Right hindlimb (tissue), 1 donor: ENCODE measurements at places on chromosomes 1 and 21.

- no peak for DNase-seq
These were observed 107.9 kb downstream of the LMO4 start for GRCh38 chr1:87436534-87436933.

GRCh38 chr1:39575191-39576015, 1.2 kb downstream of the PABPC4 start:
- DNase-seq: peak; percentile 65

DNA sequence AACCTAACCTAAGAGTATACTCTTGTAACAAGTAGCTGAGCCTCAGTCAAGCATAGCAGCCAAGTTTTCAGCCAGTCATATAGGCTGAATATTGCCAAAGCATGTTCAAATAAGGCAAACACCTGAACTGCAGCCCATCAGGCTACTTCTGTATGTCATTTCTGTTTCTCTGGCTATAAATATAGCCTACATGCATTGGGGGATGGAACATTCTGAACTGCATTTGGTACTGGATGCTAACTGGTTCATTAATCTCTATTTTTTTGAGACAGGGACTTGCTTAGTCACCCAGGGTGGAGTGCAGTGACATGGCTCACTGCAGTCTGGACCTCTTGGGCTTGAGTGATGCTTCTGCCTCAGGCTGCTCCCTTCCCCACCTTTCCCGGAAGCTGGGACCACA, 37.3 kb downstream of the MAST2 start:
- no peak for DNase-seq

DNA sequence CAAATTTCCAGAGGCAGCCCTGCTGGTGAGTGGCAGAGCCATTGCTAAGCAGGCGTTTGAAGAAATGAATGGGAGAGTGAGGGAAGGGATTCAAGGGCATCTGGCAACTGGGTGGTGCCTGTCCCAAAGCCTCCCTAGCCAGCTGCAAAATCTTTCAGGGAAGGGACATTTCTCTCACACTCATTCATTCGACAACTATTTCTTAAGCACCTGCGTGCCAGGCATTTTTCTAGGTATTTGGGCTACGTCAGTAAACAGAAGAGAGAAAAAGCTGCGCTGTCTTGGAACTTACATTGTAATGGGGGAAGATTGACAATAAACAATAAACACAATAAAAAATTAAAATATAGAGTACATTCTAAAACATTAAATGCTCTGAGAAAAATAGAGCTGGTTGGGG, 301.9 kb upstream of the USP24 start:
- no peak for DNase-seq

DNA sequence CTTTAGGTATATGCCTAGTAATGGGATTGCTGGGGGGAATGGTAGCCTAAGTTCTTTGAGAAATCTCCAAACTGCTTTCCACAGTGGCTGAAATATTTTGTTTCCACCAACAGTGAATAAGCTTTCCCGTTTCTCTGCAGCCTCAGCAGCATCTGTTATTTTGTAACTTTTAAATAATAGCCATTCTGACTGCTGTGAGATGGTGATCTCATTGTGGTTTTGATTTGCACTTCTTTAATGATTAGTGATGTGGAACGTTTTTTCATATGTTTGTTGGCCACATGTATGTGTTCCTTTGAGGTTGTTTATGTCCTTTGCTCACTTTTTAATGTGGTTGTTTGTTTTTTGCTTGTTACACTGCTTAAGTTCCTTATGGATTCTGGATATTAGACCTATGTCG, 237.4 kb downstream of the CENPF start:
- DNase-seq: no peak

- DNase-seq: no peak
These were observed 55.8 kb downstream of the VPS13D start for GRCh38 chr1:12285496-12286143.

DNA sequence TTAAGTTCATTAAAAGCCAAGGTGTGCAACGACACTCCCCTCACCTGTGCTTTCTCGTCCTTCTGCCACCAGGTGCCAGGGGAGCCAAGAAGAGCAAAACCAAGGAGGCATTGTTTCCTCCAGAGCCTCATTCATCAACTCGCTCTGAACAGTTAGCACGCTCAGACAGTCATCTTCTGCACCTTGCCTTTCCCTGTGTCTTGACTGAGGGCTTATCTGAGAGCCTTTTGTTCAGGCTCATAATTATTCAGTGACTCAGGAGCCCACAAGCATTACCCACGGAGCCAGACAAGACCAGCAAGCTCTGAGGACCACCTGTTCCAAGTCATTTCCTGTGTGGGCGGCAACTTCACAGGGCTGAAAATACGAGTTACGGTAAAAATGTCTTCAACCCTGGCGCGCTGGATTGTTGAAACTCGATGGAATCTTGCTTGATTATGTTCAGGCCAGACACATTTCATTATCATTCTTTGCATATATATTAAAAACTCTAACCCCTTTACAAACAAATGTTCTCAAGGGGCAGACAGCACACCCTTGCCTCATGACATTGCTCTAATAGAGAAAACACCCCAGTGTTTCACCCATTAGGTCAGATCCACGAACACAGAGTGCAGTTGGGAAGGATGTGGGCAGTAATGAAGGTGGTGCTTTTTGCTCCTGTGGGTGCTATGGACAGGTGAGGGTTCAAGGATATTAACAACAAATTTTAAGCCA, 89.7 kb upstream of the RUNX1 start:
- no peak for DNase-seq

- DNase-seq: peak; percentile 30
These were observed 1.7 kb upstream of the HLX start for GRCh38 chr1:220877377-220878095.

GRCh38 chr1:172990598-172991215, 60.0 kb downstream of the TNFSF18 start:
- no peak for DNase-seq

- no peak for DNase-seq
These were observed 6.8 kb upstream of the JAM2 start for GRCh38 chr21:25632296-25632695.

DNA sequence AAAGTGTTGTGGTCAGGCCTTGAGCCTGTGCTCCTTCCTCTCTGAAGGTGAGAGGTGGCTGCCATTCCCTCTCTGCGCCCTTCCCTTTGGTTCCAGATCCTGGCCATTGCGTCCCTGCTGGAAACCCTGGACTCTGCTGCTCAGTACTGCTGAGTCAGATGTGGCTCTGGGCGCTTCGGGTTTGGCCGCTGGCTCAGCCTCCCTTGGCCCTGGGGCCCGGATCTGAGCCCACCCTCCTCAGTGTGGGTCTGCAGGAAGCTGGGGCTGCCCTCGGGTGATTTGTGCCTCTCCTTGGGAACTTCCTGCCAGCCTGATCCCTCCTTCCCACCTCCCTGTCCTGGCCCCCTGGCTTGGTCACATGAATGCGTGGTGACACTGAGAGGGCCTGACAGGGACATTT, 32.2 kb downstream of the QSOX1 start:
- DNase-seq: no peak

GRCh38 chr1:114090738-114091505, 62.7 kb downstream of the SYT6 start:
- no peak for DNase-seq

DNA sequence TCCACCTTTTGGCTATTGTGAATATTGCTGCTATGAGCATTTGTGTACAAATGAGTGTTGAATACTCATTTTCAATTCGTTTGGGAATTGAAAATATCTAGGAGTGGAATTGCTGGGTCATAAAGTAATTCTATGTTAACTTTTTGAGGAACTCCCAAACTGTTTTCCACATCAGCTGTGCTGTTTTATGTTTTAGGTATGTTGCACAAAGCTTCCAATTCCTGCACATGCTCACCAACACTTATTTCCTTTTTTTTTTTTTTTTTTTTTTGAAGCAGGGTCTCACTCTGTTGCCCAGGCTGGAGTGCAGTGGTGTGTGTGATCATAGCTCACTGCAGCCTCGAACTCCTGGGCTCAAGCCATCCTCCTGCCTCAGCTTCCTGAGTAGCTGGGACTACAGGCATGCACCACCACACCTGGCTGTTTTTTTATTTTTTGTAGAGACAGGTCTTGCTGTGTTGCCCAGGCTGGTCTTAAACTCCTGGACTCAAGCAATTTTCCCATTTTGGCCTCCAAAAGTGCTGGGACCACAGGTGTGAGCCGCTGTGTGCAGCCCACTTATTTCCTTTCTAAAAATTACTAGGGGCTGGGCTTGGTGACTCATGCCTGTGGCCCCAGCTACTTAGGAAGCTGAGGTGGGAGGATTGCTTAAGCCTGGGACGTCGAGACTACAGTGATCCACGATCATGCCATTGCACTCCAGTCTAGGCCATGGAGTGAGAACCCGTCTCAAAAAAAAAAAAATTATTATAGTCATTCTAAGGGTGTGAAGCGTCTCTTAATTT, 33.4 kb downstream of the TMCC2 start:
- no peak for DNase-seq

- no peak for DNase-seq
These were observed 9.2 kb downstream of the SLC35D1 start for GRCh38 chr1:67044631-67045270.

DNA sequence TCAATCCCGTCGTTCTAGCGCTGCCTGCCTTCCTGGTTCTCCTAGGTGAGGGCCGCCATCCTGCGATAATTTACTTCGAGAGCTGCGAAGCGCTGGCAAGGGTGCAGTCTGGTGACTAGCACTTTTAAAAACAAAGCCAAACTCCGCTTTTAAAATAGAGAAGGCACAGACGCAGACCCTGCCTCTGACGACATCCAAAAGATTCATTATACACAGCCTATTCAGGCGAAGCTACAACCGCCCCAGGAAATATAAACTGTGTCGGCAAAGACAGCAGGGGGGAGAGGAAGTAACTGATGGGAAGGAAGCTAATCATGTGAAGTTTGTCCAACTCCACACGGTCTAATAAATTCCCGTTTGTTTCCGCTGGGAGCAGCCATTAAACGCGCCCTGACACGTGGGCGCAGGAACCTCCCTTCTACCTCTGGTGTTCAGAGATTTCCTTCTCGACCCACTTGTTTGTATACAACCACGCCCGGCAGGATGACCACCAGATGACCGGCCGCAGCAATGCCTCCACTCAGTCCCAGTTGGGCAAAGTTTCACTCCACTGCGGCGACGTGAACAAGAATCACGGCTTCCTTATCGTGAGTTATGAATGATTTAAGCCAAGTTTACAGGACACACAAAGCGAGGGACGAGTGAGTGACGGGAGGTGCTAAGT, 1.3 kb downstream of the GNG12 start:
- peak; percentile 69 for DNase-seq

GRCh38 chr1:16018749-16019643, 1.2 kb upstream of the HSPB7 start:
- no peak for DNase-seq

GRCh38 chr1:34918977-34919561, 10.4 kb downstream of the DLGAP3 start:
- no peak for DNase-seq

GRCh38 chr1:155008015-155008941, 5.7 kb downstream of the ZBTB7B start:
- DNase-seq: no peak

DNA sequence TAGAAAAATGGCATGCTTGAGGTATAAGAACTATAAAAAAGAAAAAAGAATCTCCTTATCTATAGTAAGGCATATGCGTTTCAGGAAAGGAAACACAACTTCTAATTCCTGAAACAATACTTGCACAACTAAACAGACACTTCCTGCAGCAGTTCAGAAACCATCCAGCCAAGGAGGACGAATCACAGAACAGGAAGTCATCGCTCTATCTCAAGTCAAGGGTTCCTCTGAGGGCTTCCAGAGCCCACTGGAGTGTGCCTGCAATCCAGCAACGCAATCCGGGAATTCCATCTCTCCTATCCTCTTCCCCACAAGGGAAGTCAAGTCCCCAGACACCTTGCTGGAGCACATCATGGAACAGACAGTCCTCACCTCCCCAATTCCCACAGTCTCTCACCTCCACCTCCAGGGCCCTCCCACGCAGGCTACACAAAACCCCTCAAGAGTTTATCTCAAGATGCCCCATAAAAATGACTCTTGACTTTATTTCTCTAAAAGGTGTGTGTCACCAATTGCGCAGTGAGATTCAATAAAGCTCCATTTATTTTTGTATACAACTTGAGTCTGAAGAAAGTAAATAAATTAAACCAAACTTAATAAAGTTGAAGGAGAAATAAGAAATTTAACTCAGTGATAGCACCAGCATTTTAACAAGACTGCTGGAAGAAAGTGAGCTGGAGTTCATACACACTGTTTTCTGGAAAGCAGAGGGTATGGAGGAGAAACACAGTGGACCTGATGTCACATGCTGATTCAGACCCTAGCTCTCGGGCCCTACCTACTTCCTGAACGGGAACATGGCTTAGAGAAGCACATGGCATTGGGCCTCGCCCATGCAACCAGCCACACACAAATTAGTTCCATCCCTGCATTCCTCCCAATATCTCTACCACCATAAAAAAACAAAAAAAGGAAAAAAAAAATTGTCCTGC, 39.9 kb downstream of the SIPA1L2 start:
- DNase-seq: no peak
